Germinal center (tissue), 1 donor: ENCODE measurements at places on chromosomes 7 and 10.

DNA sequence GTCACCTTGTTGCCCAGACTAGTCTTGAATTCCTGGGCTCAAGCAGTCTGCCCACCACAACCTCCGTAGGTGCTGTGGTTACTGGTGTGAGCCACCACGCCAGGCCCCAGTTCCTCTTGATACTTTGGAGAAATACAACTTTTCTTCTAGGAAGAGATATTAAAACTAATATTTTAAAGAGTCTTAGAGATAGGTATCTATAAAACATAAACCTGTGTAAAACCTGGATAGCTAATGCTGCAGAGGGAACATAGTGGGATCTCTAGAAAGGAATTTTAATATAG, 4.8 kb upstream of the GDI2 start:
- DNase-seq = no peak

DNA sequence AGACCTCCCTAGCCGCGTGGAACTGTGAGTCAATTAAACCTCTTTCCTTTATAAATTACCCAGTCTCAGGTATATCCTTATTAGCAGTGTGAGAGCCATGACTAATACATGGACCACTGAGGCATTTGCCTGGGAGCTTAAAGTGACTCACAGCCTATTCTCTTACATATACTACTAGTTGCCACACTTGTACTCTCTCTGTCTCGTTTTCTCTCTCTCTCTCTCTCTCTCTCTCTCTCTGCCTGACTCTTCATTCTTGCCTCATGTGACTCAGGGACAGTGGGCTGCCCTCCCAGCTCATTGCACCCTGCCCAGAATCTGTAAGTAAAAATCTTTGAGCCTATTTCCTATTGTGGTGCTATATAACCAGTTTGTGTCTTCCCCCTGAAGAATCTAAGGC, 238.5 kb upstream of the MAGI2 start:
- DNase-seq = no peak

- DNase-seq = no peak
These were observed 89.0 kb downstream of the GLCCI1 start for GRCh38 chr7:8057566-8057965.

GRCh38 chr10:104336821-104337467, 1.3 kb downstream of the ITPRIP start:
- DNase-seq = no peak

GRCh38 chr10:110487411-110488331, 10.0 kb upstream of the DUSP5 start:
- no peak for DNase-seq

DNA sequence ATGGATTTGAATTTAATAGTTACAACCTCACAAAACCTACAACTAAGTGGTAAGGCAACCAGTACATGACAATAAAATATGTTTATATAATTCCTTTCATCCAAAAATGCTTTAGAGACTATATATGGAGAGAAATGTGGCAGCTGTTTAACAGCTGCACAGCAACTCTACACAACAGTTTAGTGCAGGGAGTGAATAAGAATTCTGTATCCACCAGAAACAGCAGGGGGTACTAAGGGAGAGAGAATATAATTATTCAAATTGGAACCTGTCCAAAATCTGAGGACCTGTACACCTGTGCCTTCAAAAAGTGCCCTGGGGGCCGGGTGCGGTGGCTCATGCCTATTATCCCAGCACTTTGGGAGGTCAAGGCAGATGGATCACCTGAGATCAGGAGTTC, 49.6 kb downstream of the POLL start:
- DNase-seq = no peak

- no peak for DNase-seq
These were observed 123.1 kb upstream of the INHBA start for GRCh38 chr7:41825927-41826480.

DNA sequence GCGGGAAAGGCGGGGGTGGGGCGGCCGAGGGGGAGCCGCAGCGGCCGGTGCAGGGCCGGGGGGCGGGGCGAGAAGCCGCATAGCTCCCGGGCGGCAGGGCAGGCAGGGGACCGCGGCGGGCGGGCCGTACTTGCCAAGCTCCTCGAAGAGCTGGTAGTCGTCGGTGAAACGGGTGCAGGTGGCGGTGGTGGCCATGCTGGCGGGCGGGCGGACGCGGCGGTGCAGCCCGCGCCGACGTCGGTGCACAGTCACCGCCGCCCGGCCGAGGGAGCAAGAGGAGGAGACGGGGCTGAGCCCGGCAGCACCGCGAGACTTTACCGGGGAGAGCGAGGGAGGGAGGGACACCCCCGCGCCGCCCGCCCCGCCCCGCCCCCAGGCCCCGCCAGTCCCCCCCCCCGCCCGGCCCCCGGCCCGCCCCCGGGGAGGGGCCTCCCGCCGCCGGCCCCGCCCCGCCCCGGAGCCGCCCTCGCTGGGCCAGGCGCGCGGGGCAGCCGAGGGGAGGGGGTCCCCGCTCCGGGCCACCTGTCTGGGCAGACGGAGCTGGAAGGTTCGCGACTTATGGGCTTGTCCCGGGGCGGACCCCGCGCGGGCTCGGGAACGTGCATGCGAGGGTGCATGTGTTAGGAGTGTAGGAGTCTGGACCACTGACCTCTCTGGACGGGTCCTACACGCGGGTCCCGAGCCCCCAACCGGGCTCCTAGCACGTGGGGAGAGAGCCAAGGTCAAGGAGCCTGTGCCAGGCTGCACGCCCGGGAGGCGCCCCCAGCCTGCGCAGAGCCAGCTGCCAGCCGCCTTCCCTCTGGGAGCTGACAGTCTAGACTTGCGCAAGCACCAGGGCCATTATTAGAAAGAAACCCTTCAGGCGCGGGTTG, at the start of gene CAMK2G:
Gene CAMK2G (minus strand): TSS at position 289 of the 872 bp plus-strand sequence. CDS start 94 bp downstream, at position 195.
- peak; percentile 90 for DNase-seq

- DNase-seq = no peak
These were observed 16.1 kb upstream of the MEST start for GRCh38 chr7:130475776-130476175.

DNA sequence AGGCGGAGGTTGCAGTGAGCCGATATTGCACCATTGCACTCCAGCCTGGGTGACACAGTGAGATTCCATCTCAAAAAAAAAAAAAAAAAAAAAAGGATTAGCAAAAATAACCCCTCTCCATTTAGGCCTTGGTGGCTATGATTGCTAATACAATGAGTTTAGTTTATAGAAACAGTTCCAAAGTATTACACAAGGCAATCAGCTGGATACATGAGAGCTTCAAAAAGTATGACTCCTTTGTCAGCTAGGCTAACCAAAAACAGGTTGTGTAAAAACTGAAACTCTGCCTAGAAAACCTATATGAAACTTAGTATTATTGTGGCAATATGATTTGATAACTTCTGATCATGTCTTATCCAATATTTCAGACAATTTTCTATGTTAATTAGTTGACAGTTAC, 57.2 kb downstream of the SUGCT start:
- DNase-seq = no peak

- DNase-seq = no peak
These were observed 472 bp upstream of the ADAM22 start for GRCh38 chr7:87933605-87933952.

GRCh38 chr7:95881597-95881996, 109.2 kb downstream of the DYNC1I1 start:
- DNase-seq = no peak

DNA sequence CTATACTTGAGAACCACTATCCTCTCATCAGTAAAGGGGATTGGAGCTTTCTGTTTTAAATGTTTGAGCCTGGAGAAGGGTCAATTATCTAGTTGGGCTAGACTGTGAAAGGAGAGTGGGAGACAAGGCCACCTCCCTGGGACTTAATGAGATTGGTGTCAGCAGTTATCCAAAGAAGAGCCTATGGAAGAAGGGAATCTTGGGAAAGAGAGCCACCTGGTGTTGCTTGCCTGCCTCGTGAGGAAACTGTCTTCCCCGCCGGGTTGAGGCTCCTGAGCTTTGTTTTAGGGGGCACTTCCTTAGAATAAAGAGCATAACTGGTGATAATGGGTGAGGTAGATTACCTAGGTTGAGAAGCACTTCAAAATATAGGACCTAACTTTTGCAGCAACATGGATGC, 32.0 kb upstream of the ABCB4 start:
- DNase-seq = no peak

DNA sequence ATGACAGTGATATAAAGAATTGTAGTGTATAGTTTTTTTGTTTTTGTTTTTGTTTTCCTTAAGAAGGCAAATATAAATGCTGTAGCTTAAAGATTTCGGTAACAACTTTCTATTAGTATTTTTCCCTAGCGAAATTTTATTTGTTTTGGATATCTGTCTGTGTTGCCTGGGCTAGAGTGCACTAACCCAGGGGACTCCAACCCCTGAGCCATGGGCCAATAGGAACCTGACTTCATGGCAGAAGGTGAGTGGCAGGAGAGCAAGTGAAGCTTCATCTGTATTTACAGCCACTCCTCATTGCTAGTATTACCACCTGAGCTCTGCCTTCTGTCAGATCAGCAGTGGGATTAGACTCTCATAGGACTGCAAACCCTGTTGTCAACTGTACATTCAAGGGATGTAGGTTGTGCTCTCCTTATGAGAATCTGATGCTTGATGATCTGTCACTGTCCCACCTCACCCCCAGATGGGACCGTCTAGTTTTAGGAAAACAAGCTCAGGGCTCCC, 65.4 kb upstream of the CCAR1 start:
- no peak for DNase-seq

DNA sequence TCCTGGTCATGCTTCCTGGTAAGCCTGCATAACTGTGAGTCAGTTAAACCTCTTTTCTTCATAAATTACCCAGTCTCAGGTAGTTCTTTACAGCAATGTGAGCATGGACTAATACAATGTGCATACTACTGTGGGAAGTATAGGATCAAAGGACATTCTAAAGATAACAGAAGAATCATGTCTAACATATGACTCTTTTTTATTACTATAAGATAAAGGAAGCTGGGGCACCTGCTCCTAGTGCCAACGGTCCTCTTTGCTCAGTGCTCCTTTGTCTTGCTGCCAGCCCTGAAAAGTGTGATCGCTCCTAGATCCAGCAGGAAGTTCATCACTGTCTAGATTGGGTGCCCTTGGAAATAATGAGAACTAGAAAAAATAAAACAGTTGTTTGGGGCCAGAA, 143.3 kb upstream of the NOBOX start:
- no peak for DNase-seq

GRCh38 chr7:138872576-138872975, 74.6 kb upstream of the ATP6V0A4 start:
- DNase-seq = no peak

DNA sequence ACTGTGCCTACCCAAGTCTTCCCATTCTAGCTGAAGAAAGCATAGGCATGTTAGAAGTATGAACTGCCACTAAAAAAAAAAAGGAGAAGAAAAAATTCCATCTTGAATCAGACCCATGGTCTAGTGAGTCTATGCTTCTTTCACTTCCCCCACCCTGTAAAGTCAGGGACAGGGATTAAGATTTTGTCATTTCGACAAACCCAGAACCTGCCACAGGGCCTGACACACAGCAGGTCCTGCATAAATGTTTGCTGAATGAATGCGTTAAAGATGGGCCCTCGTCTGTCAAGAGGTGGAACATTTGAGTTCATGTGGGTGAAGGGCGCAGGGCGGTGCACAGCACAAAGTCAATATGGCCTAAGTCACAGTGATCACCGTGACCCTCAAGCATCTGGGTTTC, 4.9 kb downstream of the HIPK2 start:
- DNase-seq = no peak

- no peak for DNase-seq
These were observed 223.5 kb downstream of the GLRX3 start for GRCh38 chr10:130359711-130360110.

GRCh38 chr10:30404540-30404939, 29.4 kb upstream of the MAP3K8 start:
- no peak for DNase-seq

DNA sequence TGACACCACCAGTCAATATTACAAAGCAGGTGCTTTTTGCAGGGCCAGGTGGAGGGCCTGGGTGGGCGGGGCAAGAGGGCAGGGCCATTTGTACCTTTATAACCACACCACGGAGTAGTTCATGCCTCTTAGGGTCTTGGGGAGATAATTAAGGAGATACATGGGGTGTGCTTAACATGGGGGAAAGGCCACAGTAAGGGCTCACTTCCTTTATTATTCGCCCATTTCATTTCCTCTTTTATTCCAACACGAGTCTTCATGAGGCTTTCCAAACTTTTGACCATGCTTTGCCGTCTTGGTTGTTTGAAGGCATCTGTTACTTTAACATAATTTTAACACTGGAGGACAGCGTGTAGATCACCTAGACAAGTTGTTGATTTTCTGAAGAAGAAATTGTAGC, 33.3 kb upstream of the LYZL2 start:
- no peak for DNase-seq

DNA sequence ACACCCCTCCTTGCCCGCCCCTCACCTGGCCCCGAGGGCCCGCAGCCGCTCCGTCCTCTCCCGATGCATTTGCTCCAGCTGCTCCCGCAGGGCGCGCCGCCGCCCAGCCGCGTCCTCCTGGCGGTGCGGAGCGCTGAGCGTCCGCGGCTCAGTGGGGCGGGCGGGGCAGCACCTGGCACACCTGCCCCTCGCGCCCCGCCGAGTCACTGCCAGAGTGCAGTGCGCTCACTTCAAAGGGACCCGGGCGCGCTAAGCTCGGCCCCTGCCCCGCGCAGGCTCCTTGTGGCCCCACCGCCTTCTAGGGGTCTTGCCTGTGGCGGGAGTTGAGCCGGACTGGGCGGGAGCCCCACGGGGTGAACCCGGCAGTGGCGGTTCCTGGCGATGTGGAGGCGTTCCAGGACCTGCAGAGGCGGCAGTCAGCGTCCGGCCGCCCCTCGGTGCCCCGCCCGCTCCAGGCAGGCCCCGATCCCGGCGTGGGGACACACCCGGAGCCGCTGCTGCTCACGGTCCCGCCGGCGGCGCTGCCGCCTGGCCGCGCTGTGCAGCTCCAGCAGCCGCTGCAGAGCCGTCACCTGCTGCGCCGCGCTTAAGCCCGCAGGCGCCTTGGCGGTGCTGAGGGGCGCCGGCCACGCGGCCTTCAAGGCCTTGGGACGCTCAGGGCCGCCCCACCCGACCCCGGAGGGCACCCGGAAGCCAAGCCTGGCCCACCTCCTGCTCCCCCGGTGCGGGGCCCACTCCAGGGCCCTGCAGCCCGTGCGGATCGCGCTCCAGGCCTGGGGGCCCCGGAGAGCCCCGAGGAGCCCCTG, 6.7 kb downstream of the ATP6V1F start:
- DNase-seq = peak; percentile 59

- DNase-seq = no peak
These were observed 20.5 kb downstream of the DIP2C start for GRCh38 chr10:668786-669485.

DNA sequence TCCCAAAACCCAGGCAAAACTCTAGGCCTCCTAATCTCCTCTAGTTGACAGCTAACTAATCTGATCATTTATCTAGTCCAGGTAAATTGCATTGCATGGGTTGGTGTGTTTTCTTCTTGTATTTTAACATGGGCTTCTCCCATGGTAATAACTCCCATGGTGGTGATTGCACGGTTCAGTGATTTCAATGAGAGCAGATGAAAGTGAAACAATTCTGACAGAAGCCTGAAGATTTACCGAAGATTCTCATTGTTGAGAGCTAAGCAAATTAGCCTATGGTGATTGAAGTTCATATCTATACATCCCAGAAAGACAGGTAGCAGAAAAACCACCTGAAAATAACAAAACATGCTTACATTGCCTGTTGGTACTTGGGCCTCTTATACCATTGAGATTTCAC, 26.6 kb upstream of the LIPN start:
- no peak for DNase-seq
